ENCODE measurements at places on chromosomes 16 and 17.

- DNase-seq: no peak
Measured at GRCh38 chr16:555528-556473, 4.4 kb upstream of the PRR35 start.

DNA sequence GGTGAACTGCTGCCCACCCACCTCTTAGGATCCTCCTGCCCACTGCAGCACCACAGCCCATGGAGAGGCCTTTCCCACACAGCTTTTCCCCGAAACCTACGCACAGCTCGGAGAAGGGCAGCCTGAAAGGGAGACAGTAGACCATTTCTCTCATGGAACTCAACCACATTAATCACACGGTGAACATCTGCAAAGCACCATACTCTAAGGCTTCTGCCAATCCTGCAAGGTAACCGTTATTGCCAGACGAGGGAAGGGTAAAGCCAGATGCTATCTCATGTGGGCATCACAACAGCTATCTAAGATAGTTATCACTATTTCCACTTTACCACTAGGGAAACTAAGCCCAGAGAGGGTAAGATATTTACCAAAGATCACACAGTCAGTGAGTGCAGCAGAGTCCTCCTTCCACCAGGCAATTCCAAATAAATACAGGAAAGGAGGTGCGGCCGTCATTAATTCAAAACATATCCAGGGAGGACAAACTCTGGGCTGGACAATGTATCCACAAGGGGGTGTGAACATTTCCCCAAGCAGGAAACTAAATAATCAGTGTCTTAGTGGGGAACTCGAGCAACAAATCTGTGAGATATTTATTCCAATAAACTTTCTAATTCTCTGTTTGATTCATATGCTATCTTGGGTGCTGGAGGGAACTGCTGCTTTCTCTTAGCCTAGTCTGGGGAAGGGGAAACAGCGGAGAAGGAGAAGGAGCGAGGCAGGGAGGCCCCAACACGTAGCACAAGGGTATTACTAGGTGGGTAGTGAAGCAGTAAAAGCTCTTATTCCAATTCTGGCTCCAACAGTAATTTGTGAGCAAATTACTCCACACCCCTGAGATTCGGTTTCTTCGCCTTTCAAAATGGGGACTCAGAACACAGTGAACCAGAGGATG lies 723 bp downstream of the TMEM186 start:
- DNase-seq: no peak

- no peak for DNase-seq
Measured at GRCh38 chr17:42456223-42457106, 2.2 kb upstream of the ATP6V0A1 start.

GRCh38 chr17:50533720-50534148 lies 1.2 kb downstream of the EPN3 start:
- DNase-seq: no peak

All from CD4-positive, alpha-beta T cell (primary cell).